ENCODE measurements at places on chromosomes 16 and 17. TPM values are rescaled to one million over a fixed set of nuclear protein-coding genes. Genes with fewer than 3 reads are reported as not detected.

CCL16 gene
- total RNA-seq = 1.1 TPM

GGA3 gene
- 15.3 TPM for total RNA-seq

NPW gene
- 0.13 TPM for total RNA-seq

CSH1 gene
- total RNA-seq = not detected

EPX gene
- total RNA-seq = not detected

ZG16 gene
- total RNA-seq = not detected

SLC6A2 gene
- total RNA-seq = not detected

Measured in thoracic aorta endothelial cell (primary cell).